ENCODE measurements at places on chromosomes 2 and 18. TPM values are rescaled to one million over a fixed set of nuclear protein-coding genes. Genes with fewer than 3 reads are reported as not detected.
A peak's percentile ranks its signal among the peaks of the same experiment; 100 is the strongest.

DNA sequence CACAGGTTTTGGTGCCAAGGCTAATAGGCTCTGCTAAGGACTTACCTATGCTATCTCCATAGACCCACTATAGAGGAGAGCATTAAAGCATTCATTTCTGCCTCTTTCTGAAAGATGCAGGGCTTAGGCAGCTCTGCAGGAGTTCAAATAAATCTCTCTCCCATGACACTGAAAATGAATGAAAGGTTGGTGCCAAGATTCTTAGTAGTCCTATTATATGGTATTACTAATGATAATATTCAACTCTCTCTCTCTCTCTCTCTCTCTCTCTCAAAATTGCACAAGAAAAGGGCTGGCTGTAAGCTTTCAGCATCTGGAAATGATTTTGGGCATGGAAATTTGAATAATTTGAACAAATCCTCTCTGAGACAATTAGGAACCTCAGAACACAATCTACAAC is 433.7 kb downstream of the MBD2 start:
- no peak for DNase-seq

Gene TTC32
- 38.1 TPM for total RNA-seq

DNA sequence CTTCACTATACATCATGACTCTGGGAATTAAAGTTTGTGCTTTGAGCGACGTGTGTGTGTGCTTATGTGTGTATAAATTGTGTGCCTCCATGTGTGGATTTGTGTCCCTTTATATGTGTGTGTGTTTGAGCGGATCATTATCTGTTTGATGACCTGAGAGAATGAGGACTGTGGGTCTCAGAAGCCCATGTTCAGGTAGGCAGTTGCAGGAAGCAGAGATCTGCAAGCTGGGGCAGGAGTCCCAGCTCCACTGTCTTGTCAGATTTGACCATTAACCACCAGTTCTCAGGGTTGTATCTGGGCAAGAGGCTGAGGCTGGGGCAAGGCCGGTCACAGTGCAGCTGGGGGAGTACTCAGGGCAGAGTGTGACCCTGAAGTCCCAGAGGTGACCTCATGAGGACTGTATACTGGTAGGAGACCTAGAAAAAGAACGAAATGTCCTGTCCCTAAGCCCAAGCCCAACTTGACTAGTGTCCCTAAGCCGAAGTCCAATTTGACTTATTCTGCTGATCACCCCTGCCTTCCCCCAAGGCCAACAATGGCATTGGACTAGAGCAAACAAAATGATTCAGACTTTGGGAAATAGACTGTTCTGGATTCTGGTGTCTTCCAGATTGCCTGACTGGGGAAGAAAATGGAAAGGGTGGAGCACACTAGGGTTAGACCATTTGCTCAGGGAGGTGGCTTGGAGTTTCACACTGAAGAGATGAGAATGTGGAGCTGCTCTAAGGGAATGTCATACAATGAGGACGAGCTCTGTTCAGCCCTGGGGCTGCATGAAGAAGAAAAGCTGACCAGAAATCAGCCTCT is 28.1 kb downstream of the RHOB start:
- DNase-seq: no peak

DNA sequence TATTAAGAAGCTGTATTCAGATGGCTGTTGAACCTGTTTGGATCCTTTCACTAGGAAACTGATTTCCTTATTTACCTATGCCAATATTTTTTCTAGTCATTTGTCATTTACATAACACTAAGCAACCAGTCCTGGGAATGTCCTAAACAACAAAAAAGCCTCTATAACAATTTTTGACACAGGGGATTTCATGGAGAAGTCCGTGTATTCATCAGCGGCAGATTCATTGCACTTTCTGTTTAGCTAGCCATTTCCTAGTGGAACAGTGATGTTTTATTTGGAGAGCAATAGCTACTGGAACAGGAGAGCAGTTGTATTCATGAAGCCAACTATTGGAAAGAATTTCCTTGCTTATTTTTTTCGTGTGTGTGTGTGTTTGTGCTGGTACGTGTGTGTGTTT is 604.3 kb upstream of the POU3F3 start:
- DNase-seq: no peak

Gene NYAP2
- 0.15 TPM for total RNA-seq

Gene KDM3A
- 99.2 TPM for total RNA-seq

DNA sequence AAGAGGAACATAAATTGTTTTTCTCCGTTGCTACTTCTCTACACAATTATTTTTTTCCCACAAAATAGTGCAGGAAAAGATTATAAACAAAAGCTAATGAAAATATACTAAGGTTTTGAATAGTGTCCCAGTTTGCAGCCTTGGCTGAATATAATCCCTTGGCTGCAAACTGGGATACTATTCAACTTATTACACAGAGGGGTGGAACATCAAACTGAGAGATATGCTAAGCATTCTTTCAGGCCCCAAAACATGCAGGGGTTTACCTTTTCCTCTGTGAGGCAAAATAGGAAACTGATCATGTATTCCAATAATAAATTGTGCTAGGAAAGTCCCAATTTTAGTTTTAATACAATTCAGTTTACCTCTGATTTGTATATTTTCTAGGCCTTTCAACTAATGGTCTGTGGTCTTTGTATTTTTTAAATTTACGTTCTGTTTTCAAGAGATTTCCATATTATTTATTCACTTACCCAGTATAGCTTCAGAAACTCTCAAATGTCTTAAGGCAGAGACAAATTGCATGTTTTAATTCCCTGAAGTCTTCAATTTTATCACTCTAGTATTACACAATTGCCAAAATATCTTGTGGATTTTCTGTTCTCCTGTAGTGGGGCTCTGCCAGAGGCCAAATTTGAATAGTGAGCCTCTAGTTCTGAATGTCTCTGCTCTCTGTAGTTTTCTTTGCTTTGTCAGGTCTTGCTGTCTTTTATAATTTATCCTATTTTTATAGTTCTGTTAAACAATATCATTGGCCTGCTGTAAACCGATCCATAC is 63.9 kb downstream of the PPP1R1C start:
- no peak for DNase-seq

Gene GRP
- total RNA-seq: not detected

DNA sequence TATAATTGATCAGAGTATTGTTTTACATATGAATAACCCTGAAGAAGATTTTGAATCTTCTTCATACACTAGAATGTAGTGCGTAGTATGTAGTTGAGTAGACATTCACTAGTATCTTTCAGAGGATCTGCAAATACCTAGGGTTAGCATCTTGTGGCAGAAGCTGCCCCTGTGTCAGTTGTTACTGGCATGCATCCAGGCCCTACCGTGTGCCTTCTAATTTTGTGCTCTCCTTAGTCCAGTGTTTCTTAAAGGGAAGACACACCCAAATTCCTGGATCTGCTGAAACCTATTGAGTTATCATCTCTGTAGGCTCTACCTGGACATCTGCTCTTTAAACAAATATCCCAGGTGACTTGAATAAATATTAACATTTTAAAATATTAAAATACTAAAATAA is 99.7 kb upstream of the SERTAD2 start:
- no peak for DNase-seq

- DNase-seq: no peak
Observed at GRCh38 chr2:113891265-113891959, 1.5 kb downstream of the ACTR3 start.

DNA sequence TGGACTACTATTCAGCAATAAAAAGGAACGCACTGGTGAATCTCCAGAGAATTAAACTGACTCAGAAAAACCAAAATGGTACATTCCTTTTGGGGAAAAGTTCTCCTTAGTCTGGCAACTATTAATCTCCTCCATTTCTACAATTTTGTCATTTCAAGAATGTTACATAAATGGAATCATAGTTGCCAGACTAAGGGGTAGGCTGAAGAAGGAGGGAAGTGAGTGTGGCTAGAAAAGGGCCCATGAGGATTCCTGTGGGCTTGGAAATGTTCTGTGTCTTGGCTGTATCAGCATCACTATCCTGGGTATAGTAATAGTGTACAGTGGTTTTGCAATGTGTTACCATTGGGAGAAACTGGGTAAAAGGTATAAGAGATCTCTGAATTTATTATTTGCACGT is 72.4 kb downstream of the ZAP70 start:
- DNase-seq: no peak

Gene MREG
- total RNA-seq: 5.7 TPM

GRCh38 chr18:48566589-48566988 is 27.8 kb downstream of the CTIF start:
- DNase-seq: no peak

Gene ALPP
- not detected for total RNA-seq

DNA sequence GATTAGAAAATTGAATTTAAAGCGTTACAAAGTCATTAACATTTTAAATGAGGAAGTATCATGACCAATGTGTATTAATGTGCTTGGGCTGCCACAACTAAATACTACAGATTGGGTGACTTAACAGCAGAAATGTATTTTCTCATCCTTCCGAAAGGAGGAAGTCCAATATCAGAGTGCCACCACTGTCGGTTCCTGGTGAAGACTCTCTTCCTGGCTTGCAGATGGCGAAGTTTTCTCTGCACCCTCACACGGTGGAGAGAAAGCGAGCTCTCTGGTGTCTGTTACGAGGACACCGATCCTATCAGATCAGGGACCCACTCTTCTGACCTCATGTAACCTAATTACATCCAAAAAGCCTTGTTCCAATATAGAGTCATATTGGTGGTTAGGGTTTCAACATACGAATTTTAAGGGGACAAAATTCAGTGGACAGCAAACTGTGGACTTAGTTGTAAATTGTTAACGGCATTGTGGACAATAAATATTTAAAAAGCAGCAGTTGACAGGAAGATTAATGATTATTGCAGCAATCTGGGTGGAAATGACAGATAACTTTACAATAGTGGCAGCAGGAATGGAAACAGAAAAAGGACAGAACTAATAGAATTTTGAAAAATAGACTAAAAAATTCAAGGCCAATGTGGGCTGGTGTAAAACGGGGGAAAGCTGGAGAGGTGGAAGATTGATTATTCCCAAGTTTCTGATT is 35.1 kb upstream of the CYRIA start:
- no peak for DNase-seq

GRCh38 chr2:26195040-26195984 is 22.4 kb downstream of the GAREM2 start:
- DNase-seq: no peak

DNA sequence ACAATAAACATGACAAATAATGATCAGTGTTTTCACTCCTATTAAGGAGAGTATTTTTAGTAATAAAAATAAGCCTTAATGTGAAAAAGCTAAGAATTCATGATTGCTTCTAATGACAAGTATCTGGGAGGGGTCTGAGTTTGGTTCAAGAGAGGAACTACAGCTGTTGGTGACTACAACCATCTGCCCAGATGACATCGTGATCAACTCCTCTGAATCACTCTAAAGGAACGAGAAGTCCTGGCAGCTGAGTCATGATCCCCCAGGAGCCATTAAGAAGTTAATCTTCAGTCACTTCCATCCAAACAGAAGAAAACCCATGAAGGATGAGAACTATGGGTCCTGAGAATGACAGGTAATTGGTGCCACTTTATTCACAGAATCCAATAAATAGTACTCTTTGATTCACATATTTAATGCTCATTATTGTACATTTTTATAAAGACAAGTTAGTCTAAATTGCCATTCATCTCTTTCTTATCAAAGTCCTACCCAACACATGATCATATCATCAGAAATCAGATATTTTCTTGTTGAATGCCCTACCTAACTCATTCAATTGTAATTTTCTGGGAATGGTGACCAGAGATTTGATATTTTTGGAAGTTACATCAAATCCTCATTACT is 6.8 kb downstream of the TFPI start:
- DNase-seq: no peak

- no peak for DNase-seq
Observed at GRCh38 chr2:2777213-2777612, 446.1 kb upstream of the MYT1L start.

Gene IL36RN
- total RNA-seq: not detected

- DNase-seq: no peak
Observed at GRCh38 chr2:75170889-75171288, 28.4 kb downstream of the TACR1 start.

GRCh38 chr2:88170472-88170892 is 336 bp downstream of the THNSL2 start:
- peak; percentile 59 for DNase-seq

Gene GPR55
- 4.7 TPM for total RNA-seq

DNA sequence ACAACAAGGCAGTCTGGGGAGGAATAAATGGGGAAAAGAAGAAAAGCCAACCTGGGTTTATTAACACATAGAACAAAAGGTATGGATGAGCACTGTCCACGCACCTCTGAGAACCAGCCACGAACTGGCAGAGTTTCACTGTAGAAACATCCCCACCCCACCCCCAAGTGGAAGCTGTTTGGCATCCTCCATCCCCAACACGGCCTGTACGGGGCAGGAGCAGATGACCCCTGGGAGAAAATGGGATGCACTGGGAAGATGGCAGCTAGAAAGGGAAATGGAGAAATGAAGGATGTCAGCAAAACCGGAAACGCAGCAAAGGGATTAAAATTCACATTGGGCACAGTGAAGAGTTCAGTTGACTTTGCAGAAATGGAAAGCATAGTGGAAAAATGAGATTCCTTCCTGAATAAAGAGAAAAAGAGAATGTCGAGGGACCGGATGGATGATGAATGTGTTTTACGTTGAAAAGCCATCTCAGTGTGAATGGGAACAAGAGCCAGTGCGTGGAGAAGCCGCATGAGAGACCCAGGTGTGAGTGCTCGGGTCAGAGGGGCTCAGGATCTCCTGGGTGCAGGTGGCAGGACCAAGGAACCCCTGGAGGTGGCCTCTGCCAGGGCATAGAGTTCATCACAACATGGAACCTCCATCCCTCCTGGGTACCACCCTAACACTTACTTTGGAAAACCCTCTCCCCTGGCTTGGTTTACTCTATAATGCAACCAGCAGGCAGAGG is 247.0 kb downstream of the ALPK2 start:
- DNase-seq: no peak

DNA sequence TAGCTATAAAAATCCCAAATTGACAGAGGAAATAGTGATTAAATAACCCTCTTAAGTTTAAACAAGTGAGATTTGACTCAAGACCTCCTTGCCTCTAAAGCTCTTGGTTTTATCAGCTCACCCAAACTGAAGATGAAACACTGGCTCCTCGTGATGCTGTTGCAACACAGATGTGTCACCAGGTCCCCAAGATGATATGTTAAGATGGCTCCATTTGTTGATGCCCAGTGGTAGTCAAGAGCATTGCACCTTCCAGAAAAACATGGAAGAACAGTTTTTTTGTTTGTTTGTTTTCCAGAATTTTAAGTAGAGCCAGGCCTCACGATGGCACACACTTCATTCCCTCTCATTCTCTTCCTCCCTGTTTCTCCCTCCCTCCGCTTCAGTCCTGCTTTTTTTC is 399.8 kb downstream of the TXNL1 start:
- no peak for DNase-seq

DNA sequence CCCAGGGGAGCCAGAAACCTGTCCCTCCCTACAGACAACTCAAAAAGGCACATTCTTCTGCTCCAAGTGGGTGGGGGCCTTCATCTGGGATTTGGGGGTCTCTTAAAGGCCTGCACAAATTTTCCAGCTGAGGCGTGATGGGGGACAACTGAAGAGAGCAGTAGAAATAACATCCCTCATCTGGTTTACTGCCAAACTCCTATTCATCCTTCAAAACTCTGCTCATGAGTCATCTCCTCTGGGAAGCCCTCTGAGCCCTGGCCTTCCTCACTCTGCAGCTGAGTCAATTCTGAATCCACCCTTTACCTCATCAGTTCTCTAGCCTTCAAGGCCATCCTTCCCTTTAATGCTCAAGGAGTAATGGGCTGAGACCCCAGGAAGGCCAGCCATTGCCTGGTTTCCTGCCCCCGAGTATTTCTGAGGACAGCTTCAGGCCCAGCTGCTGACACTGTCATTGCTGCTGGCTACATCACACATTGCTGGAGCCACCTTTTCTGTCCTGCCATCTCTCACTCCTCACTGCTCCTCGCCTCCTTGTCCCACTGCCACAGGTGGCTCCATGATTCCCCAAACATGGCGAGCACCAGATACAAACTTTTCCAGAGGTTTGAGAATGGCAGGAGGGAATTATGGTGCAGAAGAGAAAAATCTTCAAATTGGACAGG is 32.2 kb upstream of the GLI2 start:
- DNase-seq: no peak
